ENCODE measurements at places on chromosomes 4 and X.

GRCh38 chr4:174646326-174646725 lies 124.0 kb upstream of the HPGD start:
- DNase-seq, result no peak

DNA sequence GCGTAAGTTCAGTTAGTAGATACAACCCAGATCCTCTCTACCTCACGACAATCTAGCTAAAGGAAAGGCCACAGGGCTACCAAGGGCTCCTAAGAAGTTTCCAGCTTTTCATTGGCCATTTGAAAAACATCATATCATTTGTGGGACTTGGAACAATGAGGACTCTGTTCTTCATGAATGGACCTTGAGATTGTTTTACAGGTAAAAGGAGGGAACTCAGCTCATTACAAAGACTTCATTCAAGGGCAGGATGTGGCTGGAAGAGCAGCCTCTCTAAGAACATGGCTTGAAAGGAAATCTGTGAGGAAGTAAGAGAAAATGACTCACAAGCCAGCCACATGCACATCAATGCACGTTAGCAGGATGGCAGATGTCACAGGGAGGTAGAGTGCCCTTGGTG lies 105.9 kb upstream of the SLC7A11 start:
- no peak for DNase-seq

GRCh38 chr4:184860018-184860779 lies 34.4 kb upstream of the ACSL1 start:
- no peak for DNase-seq

- DNase-seq, result no peak
These were observed 841.0 kb downstream of the FAM133A start for GRCh38 chrX:94515009-94515408.

DNA sequence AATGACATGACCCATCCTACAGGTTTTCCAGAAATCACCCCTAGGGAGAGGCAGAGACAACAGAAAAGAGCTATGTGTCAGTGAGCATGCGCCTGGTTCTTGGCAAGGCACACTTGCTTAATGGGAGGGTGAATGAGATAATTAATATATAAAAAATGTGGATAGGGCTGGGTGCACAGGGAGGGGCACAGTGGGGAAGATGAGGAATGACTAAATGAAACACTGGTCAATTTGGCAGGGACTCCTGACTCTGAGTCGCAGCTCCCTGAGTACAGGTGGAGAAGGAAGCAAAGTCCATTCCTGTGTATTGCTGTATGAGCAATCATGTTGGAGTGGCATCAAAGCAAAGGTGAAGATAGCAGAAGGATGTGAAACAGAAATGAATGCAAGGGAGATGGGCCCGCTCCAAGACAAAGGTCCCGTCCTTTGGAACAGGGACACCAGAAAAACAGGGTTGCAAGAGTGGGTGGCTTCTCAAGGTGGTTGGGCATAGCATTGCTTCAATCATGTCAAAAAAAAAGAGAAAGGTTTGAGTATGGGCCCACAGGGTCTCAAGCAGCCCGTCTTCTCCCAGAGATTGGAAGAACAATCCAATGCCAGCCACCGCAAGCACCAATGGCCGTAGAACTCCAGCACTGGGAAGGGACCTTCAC lies 278.4 kb upstream of the AGTR2 start:
- no peak for DNase-seq

- DNase-seq, result peak; percentile 58
These were observed 908 bp upstream of the TLR6 start for GRCh38 chr4:38857354-38858096.

DNA sequence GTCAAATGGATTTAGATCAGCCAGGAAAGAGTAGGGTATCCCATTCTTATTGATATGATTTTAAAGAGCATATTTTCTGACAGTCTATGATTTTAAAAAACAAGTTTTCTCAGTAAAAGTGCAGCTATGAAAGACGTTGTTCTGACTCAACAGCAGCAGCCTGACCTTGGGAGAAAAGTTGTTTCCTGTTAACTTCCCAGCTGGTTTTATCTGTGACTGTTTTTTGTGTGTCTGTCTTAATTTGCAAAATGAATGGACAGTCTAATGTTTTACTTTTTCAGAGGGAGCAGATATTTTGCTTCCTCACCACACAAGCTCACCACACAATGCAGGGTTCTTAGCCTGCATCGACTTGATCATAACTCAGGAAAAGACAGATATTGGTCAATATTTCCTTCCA lies 764 bp upstream of the MTHFD2L start:
- DNase-seq, result no peak

DNA sequence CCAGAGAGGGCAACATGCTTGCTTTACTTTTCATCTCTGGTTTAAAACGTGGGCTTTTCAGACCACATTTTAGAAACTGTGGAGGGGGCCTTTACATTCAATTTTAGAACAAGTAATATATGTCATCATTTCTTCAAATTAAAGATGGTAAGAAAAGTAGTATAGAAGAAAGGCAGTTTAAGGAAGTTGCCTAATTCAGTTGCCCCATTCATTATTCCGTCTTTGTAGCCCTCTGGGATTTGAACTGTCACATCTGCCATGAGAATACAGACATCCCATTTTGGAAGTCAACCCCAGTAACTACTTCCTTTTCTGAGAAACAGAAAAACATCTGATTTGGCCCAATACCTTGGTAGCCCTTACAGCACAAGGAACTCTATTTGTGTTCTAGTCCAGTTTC lies 61.2 kb downstream of the PASD1 start:
- no peak for DNase-seq

- no peak for DNase-seq
These were observed 5.0 kb downstream of the PLP2 start for GRCh38 chrX:49176421-49177326.

- peak; percentile 93 for DNase-seq
These were observed 141.8 kb downstream of the CBR4 start for GRCh38 chr4:168868044-168868781.

DNA sequence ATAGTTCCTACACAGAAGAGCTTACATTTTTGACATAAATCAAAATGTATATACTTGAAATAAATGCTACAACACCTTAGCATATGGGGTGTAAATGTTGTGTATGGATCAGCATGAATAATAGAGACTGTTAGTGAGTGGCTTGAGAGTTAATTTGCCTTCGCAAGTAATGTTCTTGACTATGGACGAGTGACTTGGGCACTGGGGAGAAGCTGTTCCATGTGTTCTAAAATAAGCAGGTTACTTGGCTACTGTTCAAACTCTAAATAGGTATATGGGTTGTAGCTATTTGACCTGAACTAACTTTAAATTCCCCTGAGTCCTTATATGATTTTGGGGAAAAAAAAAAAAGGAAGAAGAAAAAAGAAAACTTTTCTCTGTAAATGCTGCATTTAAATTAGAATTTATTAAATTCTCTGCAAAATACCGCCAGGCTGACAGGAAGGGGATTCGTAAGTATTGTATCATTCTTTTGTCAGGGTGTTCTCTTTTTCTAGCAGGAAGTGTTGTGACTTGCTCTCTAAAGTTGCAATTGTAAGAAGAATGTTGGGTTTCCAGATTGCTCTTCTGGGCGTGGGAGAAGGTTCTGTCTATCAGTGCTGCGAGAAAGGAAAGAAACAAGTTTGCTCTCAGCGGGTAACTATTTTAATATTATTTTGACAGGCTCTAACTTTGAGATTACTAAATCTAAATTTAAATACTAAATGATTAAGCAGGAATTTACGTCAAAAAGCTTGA lies 32.2 kb downstream of the PLS3 start:
- no peak for DNase-seq

GRCh38 chr4:125666635-125667034 lies 351.9 kb downstream of the FAT4 start:
- no peak for DNase-seq

DNA sequence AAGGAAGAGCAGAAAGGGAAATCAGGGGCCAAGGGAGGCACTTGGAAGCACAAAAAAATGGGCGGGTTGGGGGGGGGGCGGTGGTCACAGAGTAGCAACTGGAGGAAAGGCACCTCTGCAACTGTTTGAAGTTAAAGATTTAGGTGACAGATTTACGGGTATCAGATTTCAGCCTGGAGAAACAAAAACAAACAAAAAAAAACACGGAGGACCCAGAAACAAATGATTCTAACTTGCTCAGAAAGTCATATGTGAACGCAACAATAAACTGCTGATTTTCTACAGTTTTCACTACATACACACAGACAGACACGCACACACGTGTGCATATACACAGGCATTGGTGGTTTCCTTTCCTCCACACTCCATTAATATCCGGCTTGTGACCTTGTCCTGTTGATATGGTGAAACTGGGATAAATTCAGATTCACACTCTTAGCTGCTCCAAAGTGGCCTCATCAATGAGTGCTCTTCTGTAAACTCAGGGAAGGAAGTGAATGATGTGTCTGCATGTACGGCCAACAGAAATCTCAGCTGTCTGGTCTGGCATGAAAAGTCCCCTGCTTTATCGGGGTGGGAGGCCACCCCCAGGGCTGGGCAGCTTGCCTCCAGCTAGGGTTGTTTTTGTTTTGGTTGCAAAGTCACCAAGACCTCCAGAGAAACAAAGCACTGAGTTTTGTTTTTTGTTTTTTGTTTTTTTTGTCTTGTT lies 54.3 kb downstream of the CHST7 start:
- no peak for DNase-seq

GRCh38 chr4:183286590-183287308 lies 33.3 kb downstream of the CLDN22 start:
- DNase-seq, result no peak

DNA sequence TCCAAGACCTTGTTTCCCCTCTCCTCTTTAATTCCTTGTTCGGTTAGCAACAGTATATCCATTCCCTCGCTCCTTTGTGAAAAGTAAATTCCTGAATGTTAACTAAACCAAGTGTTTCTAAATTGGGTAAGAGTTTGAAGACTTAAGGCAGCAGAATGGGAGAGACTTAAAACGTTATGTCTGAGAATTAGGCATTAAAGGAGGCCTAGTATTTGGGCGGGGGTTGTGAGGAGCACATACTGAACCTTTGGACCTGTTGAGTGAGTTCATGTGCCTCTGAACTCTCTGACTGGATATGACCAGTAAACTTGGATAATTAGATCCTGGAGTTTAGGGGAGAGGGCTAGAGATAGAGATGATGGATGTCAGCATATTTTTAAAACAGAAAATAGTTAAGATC lies 1.2 kb downstream of the MSMO1 start:
- DNase-seq, result no peak

- peak; percentile 13 for DNase-seq
These were observed 150.1 kb upstream of the MAGEB2 start for GRCh38 chrX:30065226-30065625.

Measured in fibroblast of skin of left biceps (primary cell).